ENCODE measurements at places on chromosomes 12 and 14. TPM values are rescaled to one million over a fixed set of nuclear protein-coding genes. Genes with fewer than 3 reads are reported as not detected.

The CIROP gene
- not detected for total RNA-seq

DNA sequence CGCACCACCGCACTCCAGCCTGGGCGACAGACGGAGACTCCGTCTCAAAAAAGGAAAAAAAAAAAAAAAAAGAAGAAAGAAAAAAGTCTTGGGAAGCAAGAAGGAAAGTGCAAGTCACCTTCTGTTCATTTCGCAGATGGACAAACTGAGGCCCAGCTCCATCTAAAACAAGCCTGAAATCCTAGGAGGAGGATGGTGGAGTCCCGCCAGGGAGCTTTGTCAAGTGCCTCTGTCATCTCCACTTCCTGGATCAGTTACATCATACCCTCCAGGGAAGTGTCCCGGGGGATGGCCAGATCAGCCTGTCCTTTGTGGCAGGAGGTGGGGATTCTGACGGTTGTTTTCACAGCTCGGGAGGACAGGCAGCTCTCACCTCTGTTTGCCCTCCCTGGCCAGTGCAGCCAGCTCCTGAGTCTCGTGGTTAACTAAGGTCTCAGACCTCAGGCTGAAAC is 8.7 kb upstream of the SDSL start:
- no peak for DNase-seq

DNA sequence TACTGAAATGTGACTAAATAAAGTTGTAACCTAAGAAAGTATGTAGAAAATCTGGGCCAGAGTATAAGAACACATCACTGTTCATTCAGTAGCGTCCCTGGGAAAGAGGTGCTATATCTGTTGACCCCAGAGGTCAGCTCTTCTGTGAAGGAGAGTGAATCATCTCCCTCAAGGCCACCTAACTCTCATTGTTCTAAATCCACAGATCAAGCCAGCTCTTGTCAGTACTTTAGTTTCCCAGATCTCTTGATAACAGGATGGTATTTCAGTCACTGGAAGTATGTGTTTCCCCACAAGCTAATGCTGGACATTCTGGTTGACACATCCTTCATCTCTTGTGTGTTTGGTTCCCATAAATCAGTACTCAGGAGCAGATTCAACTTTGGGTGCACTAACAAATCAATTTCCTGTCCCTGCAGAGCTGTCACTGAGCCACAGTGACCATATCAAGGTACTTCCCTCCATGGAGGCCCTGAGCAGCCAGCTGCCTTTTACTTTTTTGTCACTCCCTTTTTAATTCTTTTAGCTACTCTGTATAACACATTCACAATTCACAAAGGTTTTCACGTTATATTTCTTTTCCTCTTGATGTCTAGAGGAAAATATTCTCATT is 7.8 kb downstream of the KRT1 start:
- no peak for DNase-seq

DNA sequence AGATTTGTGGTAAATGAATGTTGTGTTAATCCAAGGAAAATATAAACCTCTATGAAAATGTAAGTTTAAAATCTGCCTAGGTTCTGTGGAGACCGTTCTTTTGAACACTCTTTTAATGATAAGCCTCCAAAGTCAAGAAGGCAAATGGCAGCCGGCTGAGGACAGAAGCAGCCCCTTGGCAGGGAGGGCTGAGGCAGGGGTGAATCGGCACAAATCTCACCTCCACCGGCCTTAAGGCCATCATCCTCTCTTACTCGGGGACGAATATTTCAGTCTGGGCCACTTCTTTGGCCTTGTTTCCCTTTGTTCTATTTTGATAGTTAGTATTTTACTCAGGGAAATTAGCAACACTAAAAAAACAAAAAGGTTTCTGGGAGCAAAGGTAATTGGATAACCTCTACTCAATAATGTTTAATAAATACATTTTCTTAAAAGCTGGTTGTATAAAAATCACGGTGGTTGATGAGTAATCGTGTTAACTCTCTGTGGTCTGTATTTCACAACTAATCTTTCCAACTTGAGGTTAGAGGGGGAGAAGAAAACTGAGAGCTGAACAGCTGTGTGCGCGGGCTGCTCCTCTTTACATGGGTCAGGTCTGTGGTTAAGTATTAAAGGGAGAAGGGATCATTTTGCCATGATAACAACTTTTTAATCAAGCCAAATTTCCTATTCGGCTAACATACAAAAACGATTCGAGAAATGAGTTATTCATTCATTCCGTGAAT is 18.6 kb downstream of the LGMN start:
- DNase-seq, result no peak

GRCh38 chr12:80187660-80188090 is 88.3 kb downstream of the OTOGL start:
- no peak for DNase-seq

The CLMN gene
- total RNA-seq, result 51.5 TPM

The C12orf75 gene
- 7.9 TPM for total RNA-seq

The TFCP2 gene
- total RNA-seq, result 38.8 TPM

DNA sequence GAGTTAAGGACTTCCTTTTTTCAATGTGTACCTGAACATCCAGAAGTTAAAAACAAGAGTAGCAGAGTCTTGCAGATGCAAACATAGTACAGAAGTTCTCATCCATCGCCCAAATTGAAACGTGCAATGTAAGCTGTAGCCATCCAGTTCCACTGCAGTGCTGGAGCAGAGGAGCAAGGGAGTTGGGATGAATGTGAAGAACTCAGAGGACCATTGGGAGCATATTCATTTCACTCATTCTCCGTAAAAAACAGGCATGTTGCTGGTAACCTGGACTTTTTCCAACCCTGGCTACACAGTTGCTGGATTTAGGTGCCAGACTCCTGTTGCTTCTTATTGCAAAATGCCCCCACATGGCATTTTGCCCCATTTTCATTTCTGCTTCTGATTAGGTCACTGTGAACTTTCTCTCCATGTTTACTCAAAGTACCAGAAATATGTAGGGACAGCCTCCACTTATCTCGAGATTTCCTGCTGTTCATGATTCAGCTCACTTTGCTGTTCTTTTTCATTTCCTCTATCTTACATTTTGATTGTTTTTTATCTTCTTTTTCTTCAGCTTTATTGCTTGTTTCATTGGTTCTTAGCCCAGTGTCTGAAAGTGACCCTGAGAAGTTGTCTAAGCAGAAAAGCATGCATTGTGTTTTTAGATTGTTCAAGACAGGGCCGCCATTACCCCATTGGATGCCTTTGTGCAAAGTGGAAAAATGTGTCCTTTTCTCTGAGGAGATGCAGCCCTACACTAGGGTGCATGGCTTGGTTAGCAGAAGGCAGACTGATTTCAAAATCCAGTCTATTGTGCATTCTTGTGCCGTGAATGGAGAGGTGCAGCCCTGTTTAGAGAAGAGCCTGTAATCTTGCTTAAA is 109.0 kb upstream of the AMIGO2 start:
- no peak for DNase-seq

- no peak for DNase-seq
These were observed 1.8 kb downstream of the HSPB8 start for GRCh38 chr12:119180380-119181040.

- DNase-seq, result no peak
These were observed 326.0 kb downstream of the RAD51B start for GRCh38 chr14:68145539-68145938.

GRCh38 chr12:5944053-5944452 is 1.0 kb downstream of the ANO2 start:
- DNase-seq, result no peak

The CRADD gene
- 15.1 TPM for total RNA-seq

The CIDEB gene
- total RNA-seq, result 34.3 TPM

DNA sequence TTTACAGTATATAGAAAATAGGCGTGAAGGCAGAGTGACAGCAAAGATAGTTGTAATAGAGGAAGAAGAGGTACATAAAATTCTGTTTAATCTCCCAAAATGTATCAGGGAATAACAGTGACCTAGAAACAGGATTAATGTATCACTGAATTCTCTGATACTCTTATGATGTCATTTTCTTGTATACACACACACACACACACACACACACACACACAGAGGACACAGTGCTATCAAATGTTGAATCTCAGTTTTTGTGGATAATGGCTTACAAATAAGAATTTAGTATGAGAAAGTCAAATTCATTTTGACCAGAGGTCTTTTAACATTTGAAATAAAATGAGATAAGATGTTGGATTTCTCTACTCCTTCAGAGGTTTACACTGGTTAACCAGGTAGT is 4.3 kb upstream of the LRIG3 start:
- no peak for DNase-seq

GRCh38 chr14:61515436-61516117 is 179.7 kb upstream of the HIF1A start:
- DNase-seq, result no peak

Data from B cell (primary cell).